ENCODE measurements at places on chromosomes 6 and 20.

GRCh38 chr20:60060006-60060557 lies 101.9 kb downstream of the CDH26 start:
- no peak for DNase-seq

DNA sequence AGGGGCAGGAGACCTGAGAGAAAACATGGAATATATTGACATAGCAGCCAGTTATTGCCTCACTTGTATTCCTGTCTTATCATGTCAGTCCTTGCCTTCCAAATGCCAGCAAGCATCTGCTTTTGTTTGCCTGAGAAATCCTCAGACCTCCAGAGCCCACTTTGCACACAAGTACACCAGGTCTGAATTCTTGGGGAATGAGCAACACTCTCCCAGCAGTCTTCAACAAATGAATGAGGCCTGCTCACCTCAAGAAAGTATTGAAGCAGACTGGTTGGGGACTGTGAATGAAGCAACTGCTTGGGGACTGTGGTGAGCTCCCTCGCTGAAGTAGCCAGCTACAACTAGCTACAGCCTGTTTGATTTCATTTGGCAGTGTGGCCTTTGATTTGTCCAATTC lies 172.8 kb upstream of the SPTLC3 start:
- no peak for DNase-seq

DNA sequence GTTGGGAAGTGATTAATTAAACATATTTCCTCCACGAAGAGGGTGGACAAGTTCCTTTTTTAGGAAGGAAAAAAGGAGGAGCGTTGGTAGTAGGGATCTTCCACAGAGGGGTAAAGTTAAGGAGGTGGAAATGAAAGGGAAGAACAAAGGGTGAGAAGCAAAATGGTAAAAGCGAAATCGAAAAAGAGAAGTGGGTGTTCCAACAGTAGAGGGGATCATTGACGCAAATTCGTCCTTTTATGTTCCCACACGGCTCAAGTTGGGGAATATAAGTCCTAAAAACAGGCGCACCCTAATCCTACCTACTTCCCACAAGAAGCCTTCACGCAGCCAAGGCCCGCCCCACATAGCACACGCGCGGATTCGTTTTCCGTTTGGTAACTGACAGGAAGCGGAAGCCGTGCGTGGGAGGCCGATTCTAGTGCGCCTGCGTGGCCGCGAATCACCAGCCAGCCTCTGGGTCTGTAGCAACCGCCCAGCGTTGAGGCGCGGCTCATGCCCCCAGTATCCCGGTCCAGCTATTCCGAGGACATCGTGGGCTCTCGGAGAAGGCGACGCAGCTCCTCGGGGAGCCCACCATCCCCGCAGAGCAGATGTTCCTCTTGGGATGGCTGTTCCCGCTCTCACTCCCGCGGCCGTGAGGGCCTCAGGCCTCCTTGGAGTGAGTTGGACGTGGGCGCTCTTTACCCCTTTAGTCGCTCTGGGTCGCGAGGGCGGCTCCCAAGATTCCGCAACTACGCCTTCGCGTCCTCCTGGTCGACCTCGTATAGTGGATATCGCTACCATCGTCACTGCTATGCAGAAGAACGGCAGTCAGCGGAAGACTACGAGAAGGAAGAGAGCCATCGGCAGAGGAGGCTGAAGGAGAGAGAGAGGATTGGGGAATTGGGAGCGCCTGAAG lies at the start of gene NKAPL:
Gene NKAPL, plus strand, starts transcription at position 421 of the 901 bp plus-strand sequence. Its CDS starts 75 bp downstream, at position 496.
- DNase-seq, result no peak

DNA sequence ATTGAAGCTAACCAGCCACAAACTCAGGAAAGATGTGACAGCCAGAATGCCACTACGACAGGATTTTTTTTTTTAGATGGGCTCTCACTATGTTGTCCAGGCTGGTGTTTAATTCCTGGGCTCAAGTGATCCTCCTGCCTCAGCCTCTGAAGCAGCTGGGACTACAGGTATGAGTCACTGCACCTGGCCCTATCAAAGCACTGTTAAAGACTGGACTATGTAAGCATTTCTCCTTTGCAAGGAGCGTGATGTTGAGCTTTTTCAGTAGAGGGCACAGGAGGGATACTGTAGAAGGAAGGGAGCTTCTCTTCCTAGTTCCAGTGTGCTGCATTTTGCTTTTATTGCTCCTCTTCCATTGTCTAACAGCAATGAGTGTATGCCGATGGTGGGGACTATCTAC lies 35.8 kb downstream of the ZBTB9 start:
- no peak for DNase-seq

GRCh38 chr6:102907181-102907580 lies 1513.7 kb downstream of the GRIK2 start:
- no peak for DNase-seq

GRCh38 chr6:109783250-109783986 lies 92.3 kb downstream of the FIG4 start:
- DNase-seq, result no peak

DNA sequence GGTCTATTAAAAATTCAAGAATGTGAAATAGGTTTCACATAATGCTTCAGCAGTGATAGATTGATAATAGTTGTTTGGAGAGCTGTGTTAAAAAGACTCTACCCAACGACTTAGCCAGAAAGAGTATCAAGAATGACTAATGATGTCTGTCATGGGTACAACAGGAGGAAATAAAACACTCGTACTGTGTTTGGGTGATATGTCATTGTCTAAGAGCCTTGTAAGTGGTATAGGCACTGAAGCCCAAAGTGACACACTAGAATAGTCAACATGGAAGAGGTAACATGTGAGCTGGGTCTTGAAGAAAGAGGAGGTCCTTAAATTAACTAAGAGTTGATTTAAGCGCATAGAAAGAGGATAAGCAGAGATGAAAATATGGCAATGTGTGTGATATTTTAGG lies 471.8 kb upstream of the MAN1A1 start:
- no peak for DNase-seq

DNA sequence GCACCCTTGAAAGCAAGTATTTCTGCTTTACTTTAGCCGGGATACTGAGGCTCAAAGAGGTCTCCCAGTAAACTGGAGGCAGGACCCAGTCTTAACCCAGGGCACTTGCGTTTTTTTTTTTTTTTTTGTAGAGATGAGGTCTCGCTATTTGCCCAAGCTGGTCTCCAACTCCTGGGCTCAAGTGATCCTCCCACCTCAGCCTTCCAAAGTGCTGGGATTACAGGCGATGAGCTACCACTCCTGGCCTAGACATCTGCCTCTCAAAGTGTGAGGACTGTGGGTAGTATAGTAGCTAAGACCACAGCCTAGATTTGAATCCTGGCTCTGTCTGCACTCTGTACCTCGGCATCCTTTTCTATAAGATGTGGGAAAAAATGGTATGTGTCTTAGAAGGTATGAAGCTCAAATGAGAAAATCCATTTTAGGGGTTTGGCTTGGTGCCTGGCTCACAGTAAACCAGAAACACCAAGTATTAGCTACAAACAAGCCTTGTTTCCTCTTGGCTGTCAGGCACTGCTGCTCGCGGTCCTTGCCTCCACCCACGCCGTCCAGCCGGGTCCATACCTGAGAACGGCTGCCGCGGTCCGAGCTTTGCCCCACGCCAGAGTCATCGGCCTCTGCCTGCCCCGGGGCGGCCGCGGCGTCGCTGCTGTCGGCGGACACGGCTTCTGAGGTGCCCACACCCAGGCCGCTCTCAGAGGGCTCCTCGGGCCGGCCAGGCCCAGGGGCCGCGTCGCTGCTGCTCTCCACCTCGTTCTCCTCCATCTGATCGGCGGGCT lies 1.2 kb downstream of the ZNF335 start:
- no peak for DNase-seq

DNA sequence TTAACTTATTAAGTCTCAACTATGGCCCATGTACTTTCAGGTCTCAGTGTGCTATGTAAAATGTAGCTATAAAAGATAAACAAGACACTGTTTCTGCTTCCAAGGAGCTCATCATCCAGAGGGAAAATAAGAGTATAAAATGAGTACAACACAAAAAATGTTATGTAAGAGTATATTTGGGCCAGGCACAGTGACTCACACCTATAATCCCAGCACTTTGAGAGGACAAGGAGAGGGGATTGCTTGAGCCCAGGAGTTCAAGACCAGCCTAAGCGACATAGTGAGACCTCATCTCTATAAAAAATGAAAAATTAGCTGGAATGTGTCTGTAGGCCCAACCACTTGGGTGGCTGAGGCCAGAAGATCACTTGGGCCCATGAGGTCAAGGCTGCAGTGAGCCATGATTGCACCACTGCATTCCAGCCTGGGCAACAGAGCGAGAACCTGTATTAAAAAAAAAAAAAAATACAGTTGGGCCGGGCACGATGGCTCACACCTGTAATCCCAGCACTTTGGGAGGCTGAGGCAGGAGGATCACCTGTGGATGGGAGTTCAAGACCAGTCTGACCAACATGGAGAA lies 124.0 kb downstream of the EDN1 start:
- DNase-seq, result no peak

DNA sequence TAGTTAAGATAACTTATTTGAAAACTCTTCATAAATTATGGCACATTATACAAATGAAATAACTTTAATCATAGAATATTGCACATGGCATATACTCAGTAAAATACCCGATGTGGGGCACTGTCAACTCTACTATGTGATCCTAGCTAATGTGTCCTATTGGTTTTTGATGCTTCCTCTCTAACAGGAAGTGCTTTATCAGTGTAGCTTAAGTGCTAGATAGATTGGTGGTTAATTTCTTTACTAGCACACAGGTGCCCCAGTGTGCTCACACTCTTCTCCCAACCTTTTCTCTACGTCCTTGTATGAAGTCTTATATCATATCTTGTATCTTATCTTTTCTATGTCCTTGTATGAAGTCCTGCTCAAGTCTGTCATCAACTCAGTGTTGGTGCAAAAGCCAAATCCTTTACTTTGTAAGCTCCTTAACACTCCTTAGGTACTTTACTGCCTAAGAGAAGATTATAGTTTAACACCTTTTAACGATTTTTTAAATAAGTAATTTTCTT lies 358.9 kb downstream of the CENPW start:
- no peak for DNase-seq

Measured in AG04450 (cell line).